Suppressor macrophage treated with lipopolysaccharide for 4 hours (primary cell): ENCODE measurements at places on chromosomes 6 and 20.
A peak's percentile ranks its signal among the peaks of the same experiment; 100 is the strongest.

DNA sequence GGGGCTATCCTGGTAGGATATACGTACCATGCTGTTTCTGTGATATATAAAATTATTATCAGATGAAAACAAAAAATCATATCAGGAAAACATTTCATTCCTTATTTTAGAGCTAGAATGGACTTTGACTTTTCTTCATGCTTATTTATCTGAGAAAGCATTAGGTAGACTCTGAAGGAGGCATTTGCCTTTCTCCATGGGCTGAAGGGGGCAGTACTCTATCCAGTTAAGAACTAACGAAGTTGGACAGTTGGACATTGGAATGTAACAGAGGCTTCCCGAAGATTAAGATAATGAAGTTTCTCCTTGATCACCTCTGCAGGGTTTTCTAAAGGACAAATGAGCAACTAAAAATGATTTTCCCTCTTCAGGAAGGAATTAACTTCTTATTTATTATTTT lies 233.9 kb downstream of the SAMD5 start:
- DNase-seq = no peak

GRCh38 chr20:41306061-41306727 lies 11.3 kb downstream of the ZHX3 start:
- DNase-seq = peak; percentile 37

GRCh38 chr6:134177753-134178160 lies 125.3 kb upstream of the SLC2A12 start:
- DNase-seq = peak; percentile 76

- DNase-seq = no peak
Measured at GRCh38 chr6:170035901-170036304, 255.0 kb downstream of the DLL1 start.

DNA sequence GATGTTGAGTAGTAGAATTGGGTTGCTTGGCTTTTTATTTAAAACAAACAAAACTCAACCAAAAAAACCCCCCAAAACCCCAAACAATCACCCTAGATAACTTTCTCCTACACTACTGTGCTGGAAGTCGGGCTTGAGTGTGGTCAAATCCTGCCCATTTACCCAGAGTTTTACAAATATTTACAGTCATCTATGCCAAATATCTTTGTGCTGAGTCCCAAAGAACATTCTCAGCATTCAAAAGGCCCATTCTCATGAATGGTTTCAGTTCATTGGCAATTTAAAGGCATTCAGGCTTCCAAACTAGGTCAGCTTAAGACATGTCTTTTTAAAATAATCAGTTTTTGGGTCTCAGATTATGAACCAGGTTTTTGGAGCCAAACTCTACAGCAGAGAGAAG lies 1.8 kb downstream of the RNF144B start:
- no peak for DNase-seq

GRCh38 chr6:41637194-41638001 lies 870 bp upstream of the MDFI start:
- no peak for DNase-seq

- peak; percentile 27 for DNase-seq
Measured at GRCh38 chr6:42777126-42777822, 4.6 kb upstream of the BICRAL start.

GRCh38 chr6:1335367-1336037 lies 23.6 kb downstream of the FOXQ1 start:
- no peak for DNase-seq

DNA sequence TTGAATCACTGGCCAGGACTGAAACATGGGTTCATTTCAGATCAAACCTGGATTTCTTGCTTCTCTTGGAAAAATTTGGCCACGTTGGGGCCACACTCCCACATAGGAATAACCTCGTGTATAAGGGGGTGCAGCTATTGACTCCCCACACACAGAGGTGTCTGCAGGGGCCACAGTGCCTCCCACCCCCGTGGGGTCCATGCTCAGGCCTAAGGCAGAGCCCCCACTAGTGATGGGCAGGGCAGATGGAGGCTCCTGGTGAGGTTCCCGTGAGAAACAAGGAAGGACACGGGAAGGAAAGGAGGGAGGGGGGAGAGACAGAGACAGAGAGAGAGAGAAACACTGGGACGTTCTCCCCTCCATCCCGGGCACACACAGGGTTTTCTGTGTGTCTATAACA lies 230.5 kb downstream of the ERMARD start:
- no peak for DNase-seq

- DNase-seq = no peak
Measured at GRCh38 chr6:133609415-133610226, 279.3 kb upstream of the TCF21 start.
